ENCODE measurements at places on chromosomes 13 and 19.
A peak's percentile ranks its signal among the peaks of the same experiment; 100 is the strongest.

- no peak for DNase-seq
Observed at GRCh38 chr13:110680852-110681251, 25.1 kb downstream of the CARS2 start.

DNA sequence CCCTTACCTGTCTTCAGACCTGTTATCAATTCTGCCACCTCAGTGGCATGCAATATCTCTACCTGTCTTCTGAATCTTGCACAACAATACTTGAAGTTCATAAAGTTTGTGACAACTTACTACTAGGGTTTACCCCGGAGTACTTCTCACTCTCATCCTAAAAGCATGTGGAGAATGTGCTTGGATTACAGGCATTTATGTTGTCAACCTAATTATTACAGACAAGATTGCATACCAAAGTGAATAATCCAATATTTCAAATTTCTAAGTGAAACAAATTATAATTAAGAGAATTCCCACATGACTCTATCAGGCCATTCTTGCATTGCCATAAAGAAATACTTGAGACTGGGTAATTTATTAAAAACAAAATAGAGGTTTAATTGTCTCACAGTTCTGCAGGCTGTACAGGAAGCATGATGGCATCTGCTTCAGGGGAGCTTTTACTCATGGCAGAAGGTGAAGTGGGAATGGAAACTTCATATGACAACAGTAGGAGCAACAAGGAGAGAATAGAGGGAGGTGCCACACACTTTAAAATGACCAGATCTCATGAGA lies 661.0 kb upstream of the SPRY2 start:
- DNase-seq: no peak

GRCh38 chr19:31089681-31090080 lies 259.6 kb downstream of the TSHZ3 start:
- no peak for DNase-seq

GRCh38 chr13:107516517-107516916 lies 698.8 kb downstream of the LIG4 start:
- DNase-seq: no peak

DNA sequence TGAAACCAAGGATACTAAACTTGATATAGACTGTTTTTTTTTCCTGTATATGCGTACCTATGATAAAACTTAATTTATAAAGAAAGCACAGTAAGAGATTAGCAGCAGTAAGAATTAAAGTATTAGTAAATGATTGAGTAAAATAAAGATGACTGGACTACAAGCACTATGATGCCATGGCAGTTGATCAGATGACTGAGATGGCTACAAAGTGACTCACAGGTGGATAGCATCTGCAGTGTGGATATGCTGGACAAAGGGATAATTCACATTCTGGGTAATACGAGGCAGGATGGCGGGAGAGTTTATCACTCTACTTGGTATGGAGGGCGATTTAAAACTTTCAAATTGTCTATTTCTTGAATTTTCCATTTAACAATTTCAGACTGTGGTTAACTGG lies 11.8 kb downstream of the HTR2A start:
- DNase-seq: no peak

DNA sequence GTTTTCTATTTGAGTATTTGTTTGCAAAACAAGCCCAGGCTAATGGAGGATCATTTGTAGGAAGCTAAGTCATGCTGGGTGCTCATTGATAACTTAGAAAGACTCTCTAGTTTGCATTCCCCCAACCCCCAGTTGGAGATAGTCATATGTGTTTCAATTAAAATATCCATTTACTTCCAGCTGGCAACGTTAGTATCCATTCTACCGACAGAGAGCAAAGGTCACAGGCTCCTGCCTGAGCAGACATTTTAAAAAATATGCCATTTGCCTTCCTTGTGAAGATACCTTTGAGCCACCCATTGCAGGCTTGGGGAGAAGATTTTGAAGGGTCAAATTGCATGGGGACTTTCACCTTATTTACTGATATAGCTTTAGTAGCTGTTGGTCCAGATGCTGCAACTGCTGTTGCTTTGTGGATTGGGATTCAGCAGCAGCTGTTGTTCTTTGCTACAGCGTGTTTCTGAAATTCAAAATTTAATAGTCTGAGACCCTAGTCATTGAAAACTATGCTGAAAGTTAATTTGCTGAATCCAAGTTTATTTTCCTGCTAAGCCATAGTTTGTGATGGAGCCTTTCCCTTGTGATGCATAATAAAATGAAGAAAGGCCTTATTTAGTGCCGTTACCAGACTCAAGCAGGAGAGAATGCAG lies 335.1 kb downstream of the GPC6 start:
- no peak for DNase-seq

GRCh38 chr19:37346091-37346490 lies 24.8 kb upstream of the ZNF527 start:
- no peak for DNase-seq

- no peak for DNase-seq
Observed at GRCh38 chr19:50214699-50215543, 11.5 kb downstream of the MYH14 start.

DNA sequence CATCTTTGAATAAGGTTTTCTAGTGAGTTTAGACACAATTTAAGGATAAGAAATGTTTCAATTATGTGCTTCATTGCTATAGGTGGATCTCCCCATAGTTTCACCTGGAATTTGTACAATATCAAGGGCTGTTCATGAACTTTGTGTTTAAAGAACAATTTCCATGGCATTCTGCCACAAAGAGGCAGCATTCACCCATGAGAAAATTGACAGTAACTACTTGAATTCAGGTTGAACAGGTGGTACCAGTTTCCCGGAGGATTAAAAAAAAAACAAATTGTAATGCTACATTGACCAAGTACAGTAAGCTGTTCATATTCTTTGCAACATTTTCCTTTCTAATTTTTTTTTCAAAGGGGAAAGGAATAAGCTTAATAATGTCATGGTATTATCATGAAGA lies 9.1 kb downstream of the SLITRK5 start:
- DNase-seq: no peak

DNA sequence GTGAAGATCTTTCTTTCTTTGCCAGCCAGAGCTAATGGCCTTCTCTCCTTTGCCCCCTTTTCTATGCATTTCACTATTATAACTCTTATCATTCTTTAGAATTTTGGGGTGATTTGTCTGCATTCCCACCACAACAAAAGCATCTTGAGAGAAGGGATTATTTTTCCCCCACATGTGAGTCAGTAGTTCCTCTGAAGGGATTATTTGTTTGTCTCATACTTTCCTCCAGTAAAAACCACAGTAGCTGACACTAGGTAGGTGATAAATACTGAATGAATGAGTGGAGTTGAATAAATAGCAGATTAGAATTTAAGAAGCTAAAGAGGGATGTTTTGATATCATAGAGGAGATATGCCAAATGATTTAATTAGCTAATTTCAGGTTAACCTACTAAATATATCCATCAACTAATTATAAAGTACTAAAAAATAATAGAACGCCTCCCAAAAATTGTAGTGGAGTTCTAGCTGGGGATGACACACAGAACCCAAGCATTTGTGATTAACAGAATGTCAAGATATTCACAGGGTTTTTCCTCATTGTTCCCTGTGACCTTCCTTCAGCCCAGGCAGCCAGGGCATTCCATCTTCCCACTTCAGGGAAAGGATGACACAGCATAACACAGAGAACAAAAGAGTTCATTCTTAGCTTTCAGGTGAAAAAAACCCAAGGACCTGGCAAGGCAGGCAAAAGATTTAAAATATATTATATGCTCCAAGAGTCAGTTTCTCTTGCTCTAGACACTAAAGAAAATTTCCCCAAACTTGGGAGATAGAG lies 3.5 kb upstream of the TBC1D4 start:
- DNase-seq: no peak

DNA sequence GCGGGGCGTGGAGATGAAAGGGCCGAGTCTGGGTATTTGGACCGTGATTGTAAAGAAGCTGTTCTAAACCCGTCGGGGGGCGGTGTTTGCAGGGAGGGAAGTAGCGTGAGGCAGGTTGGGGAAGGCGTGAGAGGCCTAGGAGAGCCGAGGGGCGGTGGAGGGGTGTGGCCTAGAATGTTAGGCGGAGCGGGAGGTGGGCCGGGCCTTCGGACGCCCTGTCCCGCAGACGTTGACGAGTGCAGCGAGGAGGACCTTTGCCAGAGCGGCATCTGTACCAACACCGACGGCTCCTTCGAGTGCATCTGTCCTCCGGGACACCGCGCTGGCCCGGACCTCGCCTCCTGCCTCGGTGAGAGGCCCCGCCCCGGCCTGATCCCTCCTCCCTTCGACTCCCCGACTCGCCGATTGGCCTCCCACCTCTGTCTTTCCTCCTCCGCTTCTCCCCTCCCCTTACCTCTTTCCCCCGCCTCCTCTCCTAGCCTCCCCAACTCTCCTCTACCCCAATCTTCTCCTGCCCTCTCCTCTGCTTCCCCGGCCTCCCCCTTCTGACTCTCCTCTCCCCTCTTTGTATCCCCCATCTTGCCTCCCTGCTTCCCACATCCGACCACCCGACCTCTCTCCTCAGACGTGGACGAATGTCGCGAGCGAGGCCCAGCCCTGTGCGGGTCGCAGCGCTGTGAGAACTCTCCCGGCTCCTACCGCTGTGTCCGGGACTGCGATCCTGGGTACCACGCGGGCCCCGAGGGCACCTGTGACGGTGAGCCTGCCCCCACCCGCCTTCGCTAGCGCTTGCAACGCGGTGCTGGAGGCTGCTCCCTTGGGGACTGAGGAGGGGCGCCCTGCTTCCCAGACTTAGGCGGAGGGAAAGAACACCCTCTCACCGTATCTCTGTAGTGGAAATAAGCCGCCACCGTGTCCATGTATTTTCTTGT lies 12.8 kb downstream of the LTBP4 start:
- peak; percentile 75 for DNase-seq

DNA sequence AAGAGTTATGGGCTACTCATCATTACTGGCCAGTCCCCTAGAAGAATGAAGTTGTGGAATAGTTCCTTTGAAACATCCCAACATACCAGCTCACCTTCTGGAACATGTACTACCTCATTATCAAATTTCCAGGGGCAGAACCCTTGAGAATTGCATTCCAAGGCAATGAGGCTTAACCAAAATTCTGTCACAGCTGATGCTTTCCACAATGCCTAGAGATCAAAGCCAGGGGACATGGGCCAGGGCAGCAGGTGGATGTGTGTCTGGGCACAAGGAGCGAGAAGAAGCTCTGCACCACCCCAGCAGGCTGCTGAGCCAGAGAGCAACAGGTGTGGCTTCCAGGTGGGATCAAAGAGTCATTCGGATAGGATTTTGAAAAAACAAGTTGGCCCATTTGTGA lies 362.1 kb downstream of the EFNB2 start:
- no peak for DNase-seq

GRCh38 chr13:80611310-80611709 lies 270.4 kb upstream of the SPRY2 start:
- DNase-seq: no peak
